ENCODE measurements at places on chromosomes 12 and 14.

GRCh38 chr12:7557227-7557626 lies 53.6 kb upstream of the CD163 start:
- DNase-seq, result no peak

GRCh38 chr12:79885911-79886490 lies 48.9 kb downstream of the PPP1R12A start:
- DNase-seq, result no peak

DNA sequence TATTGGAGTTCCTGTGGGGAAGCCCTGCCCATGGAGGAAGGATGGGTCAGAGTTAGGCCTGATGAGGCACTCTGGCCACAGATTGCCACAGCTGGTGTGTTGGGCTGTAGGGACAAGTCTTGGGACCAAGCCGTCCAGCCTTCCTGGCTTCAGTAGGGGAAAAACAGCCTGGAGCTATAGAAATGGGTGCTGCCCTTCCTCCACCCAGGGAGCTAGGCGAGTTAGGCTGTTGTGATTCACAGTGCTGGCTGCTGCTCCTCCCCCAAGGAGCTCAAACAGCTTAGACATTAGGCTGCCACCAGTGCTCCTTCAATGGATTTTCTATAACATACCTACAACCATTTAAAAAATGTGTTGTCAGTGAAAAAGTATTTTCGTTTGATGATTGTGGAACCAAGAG lies 274.3 kb downstream of the RPL10L start:
- DNase-seq, result no peak

DNA sequence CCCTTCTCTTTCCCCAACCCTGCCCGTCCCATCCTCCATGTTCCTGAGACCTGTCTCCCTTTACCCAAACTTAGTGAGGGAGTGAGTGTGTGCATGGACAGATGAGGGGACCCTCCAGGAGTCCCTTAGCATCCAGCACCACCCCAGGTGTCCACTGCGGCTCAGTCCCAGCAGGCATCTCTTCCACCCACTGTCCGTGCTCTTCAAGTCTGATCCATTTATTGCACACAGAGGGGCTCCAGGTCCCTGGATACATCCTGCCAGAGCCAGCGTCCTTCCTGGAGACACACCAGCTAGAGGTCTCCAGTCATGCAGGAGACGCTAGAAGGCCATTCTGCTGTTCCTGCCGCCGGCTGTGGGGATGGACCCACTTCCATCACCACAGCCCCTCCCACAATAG lies 239.2 kb downstream of the ADGRD1 start:
- DNase-seq, result no peak

DNA sequence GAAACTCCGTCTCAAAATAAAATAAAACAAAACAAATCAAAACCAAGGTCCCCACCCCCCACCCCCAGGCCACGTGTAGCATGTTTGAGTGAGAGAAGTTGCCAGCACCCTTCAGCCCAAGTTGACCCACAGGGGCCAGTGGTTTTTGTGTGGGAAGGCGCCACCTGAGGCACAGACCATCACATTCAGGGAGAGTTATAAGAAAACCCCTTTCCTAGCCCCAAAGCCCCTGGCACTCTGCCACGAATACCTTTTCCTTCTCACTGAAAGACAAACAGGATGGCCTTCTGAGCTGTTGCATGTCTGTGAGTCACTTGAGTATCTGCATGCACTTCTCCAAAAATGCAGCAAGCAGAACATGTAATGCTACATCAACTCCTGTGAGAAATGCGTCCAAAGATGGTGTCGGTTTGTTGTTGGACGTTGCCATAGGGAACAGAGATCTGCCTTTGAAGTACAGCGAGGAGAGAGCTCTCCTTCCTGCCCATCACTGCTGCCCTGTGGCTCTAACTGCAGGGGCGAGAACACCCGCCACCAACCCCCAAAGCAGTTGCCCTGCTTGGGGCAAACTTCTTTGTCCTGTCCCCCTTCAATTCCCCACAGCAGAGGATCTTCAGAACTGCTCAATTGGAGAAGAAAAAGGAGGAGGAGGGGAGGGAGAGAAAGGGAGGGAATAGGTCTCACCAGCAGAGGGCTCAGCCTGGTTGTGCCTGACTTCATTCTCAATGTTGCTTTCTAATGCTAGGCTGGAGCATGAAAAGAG lies 2.7 kb upstream of the TRAF3 start:
- peak; percentile 94 for DNase-seq

DNA sequence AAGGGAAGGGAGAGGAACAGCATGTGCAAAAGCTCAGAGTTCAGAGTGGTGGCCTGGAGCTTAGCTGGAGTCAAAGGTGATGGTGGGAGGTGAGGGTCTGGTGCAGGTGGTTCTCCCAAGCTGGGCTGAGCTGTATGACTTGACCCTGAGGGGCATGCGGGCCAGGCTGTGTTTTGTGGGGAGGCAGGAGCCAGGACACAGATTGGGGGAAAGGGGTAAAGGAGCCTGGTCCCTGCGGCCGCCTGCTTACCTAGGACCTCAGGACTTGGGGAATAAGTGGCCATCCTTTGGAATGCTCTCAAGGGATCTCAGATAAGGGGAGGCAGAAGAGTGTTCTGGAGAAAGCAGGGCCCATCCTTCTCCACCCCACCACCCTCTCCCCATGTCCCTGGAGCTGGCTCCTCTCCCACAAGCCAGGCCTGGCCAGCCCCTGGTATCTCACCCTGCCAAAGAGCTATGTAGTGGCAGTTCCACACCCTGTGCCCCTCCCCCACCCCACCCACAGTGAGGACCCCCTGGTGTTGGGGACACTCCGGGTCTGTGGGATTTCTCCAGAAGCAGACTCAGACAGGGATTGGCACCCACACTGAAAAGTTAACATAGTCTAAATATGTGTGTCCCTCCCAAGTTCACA lies 19.9 kb upstream of the CEP170B start:
- DNase-seq, result no peak

- DNase-seq, result no peak
Measured at GRCh38 chr12:3171195-3171591, 94.0 kb downstream of the TSPAN9 start.

GRCh38 chr12:116427200-116427930 lies 131.8 kb upstream of the MAP1LC3B2 start:
- no peak for DNase-seq

- no peak for DNase-seq
Measured at GRCh38 chr14:90664911-90665310, 151.3 kb downstream of the TTC7B start.

GRCh38 chr12:114938487-114939210 lies 254.7 kb upstream of the TBX3 start:
- DNase-seq, result no peak

GRCh38 chr12:117019866-117020265 lies 79.3 kb downstream of the TESC start:
- no peak for DNase-seq

- no peak for DNase-seq
Measured at GRCh38 chr12:8483079-8483478, 27.3 kb downstream of the CLEC6A start.

DNA sequence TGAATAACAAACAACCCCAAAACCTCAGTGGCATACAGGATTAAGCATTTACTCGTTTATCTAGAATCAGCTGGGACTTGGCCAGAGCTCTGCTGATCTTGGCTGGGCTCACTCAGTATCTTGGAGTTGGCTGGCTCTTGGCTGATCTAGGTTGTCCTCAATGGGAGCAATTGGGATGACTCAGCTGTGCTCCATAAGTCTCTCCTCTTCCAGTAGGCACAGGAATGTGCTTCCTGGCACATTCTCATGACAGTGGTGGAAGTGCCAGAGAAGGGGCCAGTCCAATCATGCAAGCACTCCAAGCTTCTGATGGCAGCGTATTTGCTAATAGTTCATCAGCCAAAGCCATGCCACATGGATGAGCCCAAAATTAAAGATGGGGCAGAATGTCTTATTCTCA lies 41.7 kb upstream of the ANO4 start:
- no peak for DNase-seq

GRCh38 chr12:105470601-105471000 lies 140.1 kb downstream of the C12orf75 start:
- no peak for DNase-seq

DNA sequence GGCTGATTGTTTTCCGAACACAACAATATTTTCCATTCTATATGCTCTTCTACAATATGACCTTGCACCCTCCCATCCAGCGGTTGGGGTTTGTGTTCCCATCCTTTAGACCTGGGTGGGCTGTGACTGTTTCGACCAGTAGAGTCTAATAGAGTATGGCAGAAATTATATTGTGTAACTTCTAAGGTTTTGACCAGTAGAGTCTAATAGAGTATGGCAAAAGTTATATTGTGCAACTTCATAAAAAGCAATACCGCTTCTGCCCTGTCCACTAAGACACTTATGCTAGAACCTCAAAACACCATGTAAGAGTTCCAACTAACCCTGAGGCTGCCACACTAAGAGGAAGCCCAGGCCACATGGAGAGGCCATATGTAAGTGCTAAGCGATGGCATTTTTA lies 719.7 kb upstream of the TBX3 start:
- DNase-seq, result no peak

- no peak for DNase-seq
Measured at GRCh38 chr12:13039328-13039956, 4.7 kb upstream of the FAM234B start.

DNA sequence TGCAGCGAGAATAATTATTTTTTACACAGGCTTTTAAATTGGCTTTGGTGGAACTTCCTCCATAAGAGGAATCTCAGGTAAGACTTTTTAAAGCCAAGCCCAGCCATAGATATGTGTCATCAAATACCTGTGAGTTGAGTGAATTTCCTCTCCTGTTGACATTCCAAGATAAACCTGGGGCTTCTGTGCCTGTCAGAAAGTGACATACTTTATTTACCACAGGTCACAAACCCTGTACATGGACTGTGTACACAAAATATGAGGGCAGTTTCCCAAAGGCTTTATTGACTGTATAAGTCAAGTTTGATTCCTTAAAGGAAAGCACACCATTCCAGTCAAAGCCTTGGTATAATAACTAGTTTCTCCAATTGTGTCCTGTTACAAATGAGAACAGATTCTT lies 25.9 kb upstream of the SRSF5 start:
- DNase-seq, result no peak

GRCh38 chr12:132264086-132265010 lies 65.0 kb downstream of the GALNT9 start:
- DNase-seq, result no peak
